CD4-positive, alpha-beta T cell treated with Interleukin-12 subunit alpha and Interleukin-12 subunit beta, for 1 hour (primary cell): ENCODE measurements at places on chromosomes 4 and X.

GRCh38 chr4:119774840-119775239, 146.2 kb upstream of the PDE5A start:
- no peak for DNase-seq

DNA sequence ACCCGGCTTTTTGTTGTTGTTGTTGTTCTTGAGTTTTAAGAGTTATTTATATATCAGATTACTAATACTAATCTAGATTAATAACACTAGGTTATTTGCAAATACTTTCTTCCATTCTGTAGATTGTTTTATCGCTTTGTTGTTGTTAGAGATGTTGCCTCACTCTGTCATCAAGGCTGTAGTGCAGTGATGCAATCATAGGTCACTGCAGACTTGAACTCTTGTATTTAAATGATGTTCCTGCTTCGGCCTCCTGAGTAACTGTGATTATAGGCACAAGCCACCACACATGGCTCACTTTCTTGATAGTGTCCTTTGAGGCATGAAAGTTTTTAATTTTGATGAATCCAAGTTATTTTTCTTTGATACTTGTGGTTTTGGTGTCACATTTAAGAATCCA, 129.0 kb downstream of the VSIG4 start:
- no peak for DNase-seq

DNA sequence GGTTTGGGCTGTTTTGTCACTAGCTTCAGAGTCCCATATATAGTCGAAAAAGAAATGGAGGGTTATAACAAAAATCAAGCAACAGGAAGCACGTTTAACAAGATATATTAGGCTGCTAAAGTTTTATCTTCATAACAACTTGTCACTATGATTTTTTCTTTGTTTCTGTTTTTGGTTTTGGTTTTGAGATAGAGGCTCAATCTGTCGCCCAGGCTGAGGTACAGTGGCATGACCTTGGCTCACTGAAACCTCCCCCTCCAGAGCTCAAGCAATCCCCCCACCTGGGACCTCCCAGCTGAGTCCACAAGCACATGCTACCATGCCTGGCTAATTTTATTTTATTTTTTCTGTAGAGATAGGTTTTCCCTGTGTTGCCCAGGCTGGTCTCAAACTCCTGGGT, 2664.4 kb downstream of the ARAP2 start:
- no peak for DNase-seq

DNA sequence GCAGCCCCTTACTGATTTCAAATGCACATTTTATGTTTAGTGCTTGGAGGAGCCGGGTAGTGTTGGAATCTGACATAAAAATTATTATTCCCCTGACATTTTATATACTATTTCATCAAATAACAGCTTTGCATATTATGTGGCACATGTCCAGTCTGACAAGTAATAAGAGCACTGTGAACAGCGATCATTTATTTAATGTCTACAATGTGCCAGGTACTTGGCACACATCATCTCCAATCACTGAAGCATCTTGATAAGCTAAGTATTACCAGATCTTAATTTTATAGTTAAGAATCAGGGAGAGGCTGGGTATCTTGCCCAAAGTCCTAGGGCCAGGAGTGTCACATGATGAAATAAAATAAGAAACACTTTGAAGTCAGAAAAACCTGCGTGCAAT, 197.2 kb downstream of the NR3C2 start:
- no peak for DNase-seq

GRCh38 chr4:113071274-113071673, 21.8 kb downstream of the ANK2 start:
- DNase-seq: no peak
